Activated CD4-positive, alpha-beta T cell treated with anti-CD3 and anti-CD28 coated beads, Interleukin-2, amount 50 U/mL, for 16 hours (primary cell): ENCODE measurements at places on chromosomes 12 and 14.

DNA sequence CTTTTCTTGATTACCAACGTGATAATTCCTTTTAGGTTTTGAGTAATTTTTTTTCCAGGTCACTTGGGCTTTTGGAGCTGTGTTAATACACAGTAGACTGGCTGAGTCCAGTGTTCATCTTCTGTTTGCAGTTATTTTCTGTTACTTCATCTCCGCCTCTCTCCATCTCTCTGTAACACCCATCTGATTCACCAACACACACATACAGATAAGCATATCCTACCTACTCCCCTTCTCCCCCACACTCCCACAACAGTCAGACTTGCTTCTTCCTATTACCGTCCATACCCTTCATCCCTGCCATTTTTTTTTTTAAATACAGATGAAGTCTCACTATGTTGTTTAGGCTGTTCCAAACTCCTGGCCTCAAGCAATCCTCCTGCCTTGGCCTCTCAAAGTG, 72.7 kb upstream of the MANSC4 start:
- DNase-seq: no peak

- no peak for DNase-seq
These were observed 404.3 kb downstream of the BCL11B start for GRCh38 chr14:98867726-98868125.

GRCh38 chr12:53467082-53467481, 15.2 kb downstream of the PCBP2 start:
- no peak for DNase-seq

GRCh38 chr14:22549324-22549962, 39.6 kb downstream of the DAD1 start:
- DNase-seq: peak; percentile 33

DNA sequence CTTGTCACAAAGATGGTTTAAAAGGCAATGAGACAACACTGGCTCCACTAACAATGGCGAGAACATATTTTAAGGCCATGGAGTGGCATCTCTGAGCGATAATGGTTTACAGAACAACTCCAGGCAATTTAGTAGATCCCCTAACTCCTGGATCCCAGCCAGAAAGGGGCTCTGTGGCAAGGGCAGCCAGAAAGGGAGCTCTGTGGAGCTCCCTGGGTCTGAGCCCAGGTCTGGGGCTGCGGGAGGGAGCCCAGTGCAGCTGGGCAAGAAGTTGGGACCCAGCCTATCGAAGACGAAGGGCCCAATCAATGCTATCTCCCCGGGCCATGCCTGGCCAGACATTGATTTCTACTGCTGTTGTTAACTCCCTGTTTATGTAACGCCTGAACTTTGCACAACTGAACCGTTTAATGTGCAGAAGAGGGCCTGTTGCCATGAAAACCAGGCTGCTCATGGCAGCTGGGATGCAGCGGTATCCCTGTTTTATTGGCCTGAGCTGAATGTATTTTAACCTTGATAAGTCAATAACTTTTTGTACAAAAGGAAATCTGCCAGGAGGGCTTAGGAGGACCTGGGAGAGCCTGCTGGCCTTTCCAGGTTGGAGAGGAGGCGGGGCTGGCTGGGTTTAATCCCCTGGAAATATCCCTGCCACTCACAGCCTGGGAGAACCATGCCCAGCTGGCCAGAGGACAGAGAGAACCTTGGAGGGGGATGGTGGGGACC, 6.7 kb upstream of the FAM222A start:
- DNase-seq: no peak

GRCh38 chr12:98137278-98137677, 378.1 kb upstream of the TMPO start:
- no peak for DNase-seq

DNA sequence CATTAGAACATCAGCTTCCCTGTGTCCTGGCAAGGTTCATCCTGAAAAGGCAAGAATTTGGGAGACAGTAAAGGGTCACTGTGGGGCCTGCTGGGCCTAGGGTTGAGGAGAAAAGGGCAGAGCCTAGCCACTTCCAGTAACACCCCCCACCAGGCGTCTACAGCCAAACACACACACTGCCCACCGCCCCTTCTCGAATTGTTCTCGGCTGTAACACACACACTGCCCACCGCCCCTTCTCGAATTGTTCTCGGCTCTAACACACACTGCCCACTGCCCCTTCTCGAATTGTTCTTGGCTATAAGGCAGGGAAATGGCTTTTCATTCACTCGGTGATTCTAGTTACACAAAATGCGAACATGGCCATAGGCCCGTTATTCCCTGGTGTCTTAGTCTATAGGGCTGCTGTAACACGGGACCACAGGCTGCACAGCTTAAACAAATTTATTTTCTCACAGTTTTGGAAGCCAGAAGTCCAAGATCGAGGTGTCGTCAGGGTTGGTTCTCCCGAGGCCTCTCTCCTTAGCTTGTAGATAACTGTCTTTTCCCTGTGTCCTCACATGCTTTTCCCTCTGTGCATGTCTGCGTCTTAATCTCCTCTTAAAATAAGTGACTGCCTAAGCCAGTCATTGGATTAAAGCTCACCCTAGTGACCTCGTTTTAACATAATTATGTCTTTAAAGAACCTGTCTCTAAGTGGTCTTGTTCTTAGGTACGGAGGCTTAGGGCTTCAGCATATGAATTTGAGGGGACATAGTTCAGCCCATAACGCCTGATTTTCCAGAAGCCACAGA, 171.0 kb downstream of the ADGRD1 start:
- DNase-seq: no peak

DNA sequence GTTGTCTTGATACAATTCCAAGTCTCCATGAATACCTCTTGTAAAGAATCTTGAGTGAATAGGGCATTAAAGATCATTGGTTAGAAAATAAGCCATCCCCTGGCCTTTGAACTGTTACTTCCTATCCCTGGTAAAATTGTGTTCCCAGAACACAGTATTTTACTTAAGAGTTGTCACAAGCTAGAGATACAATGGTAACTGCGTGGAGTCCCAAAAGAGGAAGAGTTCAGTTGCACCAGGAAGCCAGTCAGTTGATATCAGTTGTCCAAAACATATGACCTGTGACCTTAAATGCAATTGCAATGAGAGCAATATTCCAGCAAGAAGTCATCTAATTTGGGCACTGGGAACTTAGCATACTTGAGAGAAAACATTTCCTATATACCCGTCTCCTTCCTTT, 117.3 kb downstream of the NEDD1 start:
- no peak for DNase-seq

- no peak for DNase-seq
These were observed 53.3 kb upstream of the E2F7 start for GRCh38 chr12:77118696-77119095.

GRCh38 chr14:61320806-61321384, 484 bp upstream of the PRKCH start:
- no peak for DNase-seq

- no peak for DNase-seq
These were observed 6.9 kb upstream of the RD3L start for GRCh38 chr14:103949131-103949790.
